ENCODE measurements at places on chromosomes 1 and 21. TPM values are rescaled to one million over a fixed set of nuclear protein-coding genes. Genes with fewer than 3 reads are reported as not detected.

Gene GNAT2
- total RNA-seq = not detected

Gene GPR25
- not detected for total RNA-seq

Gene MNDA
- total RNA-seq = not detected

Gene RAB3B
- total RNA-seq = 4.0 TPM

Gene CHIA
- total RNA-seq = not detected

Gene TENT5C
- 0.23 TPM for total RNA-seq

Gene CSF3R
- total RNA-seq = 2.8 TPM

Gene DCAF6
- total RNA-seq = 34.4 TPM

Gene PRRX1
- 8.9 TPM for total RNA-seq

GRCh38 chr1:25001125-25001915 lies 71.2 kb upstream of the RUNX3 start:
- DNase-seq = no peak

DNA sequence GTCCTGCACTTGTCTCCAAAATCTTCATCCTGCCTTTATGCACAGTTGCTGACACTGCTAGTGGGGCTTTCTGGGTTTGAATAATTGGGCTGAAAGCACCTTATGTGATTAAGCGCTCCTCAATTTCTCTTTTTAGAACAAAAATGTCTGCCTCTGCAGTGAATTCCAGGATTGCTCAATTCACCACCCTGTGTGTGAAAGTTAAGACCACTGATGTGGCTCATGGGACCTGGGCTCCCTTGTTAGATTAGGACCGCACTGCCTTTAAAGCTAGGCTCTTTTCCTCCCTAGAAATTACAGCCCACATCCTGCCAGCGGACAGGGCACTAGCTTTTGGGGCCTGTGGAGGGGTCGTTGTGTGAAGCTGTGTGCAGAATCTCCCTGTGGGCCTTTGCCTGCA lies 18.8 kb downstream of the KIAA1614 start:
- no peak for DNase-seq

DNA sequence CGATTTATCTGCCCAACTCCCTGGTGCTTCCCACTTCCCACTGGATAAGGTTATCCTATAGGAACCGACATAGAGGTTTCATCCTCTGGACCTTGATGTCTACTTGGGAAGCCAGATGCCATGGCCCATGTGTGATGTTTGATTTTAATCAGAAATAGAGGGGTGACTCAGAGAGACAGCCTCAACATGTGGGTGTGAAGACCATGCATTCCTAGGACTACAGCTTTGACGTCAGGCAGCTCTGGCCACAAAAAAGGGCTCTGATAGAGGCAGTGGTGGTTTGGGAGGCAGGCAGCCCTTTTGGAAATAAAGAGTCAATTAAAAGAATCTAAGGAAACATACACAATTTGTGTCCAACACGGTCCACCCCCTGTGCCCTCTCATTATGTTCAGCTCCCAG lies 5.2 kb upstream of the SH2D2A start:
- DNase-seq = no peak

GRCh38 chr1:91022518-91022929 lies 689 bp upstream of the ZNF644 start:
- no peak for DNase-seq

- DNase-seq = no peak
Observed at GRCh38 chr1:100835866-100836842, 58.5 kb downstream of the EXTL2 start.

- no peak for DNase-seq
Observed at GRCh38 chr1:34721646-34722355, 33.0 kb upstream of the GJB5 start.

- no peak for DNase-seq
Observed at GRCh38 chr1:201570886-201571624, 32.1 kb downstream of the NAV1 start.

DNA sequence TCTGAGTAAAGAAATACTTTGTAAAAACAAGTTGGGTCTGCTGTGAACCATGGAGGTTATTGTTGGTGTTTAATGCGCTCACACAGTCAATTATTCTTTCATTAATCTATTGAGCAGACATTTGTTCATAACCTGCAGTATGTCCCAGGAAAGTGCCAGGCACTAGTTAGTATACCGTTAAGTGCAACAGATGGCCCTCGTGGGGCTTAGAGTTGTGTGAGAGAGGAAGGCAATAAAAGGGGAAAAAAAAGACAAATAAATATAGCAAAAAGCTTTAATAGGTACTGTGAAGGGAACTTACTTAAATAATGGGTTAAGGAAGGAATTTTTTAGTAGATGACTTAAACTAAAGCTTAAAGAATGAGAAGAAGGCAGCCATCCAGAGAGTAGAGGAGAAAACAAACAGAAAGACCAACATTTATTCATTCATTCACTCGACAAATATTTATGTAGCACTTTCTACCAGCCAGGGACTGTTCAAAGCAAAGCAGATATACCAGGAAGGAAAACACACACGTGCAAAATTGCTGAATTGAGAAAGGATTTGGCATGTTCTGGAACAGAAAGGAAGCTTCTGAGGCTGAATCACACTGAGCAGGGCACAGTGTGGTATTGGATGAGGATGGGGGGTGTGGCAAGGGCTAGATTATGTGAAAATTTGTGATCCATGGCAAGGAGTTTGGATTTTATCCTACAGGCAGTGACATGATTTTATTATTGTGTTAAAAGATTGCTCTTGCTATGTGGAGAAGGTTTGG lies 296.1 kb upstream of the SGIP1 start:
- DNase-seq = no peak

DNA sequence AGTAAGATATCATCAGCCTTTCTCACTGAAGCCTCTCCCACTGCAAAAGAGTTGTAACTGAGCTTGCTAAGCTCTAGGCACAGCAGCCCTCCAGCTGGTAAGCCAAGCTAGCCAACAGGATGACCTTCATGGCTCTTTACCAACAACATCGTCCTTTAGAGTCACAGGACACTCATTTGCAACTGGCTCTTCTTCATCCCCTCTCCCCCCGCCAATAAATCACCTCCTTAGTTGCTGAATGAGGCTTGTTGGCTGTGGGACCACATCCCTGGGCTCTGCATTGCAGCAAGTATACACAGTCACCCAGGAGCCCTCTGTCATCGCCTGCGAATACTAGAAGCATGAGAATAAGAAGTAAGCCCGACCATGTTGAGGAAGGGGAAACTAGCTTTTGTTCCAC lies 16.0 kb upstream of the ZNF697 start:
- no peak for DNase-seq

DNA sequence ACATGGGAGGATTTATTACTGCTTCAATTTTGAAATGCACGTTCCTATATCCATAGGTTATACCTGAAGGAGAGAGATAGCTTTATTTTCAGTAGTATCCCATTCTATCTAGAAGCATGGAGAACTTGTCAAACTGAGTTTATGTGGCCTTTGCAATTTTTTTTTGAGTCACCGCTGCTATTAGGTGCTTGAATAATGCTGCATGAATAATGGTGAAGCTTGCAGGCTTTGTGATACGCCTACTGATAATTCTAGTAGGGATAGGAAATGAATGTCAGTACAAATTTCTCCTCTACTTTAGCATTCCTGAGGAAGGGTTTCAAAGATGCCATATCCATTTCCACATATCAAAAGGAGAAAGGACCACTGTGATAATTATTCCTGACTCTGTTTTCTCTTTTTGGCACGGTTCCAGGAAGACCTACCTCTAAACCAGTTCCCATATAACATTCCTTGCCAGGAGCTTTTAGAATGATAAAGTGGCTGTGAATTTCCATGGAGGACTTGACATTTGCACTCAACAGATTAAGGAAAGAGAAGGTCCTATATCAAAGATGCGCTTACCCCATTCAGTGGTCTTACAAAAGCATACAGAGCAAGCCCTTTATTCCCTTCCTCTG lies 83.5 kb downstream of the SPATA46 start:
- DNase-seq = no peak

- DNase-seq = no peak
Observed at GRCh38 chr1:109240158-109241152, 8.9 kb upstream of the CELSR2 start.

- no peak for DNase-seq
Observed at GRCh38 chr1:153343811-153344717, 4.6 kb downstream of the PGLYRP4 start.

- DNase-seq = no peak
Observed at GRCh38 chr1:92538048-92538412, 51.3 kb upstream of the GFI1 start.

GRCh38 chr21:46068516-46069079 lies 29.3 kb upstream of the COL6A2 start:
- no peak for DNase-seq

GRCh38 chr1:195597891-195598290 lies 1010.3 kb downstream of the KCNT2 start:
- DNase-seq = no peak

- DNase-seq = no peak
Observed at GRCh38 chr1:230076121-230076520, 9.1 kb downstream of the GALNT2 start.

- DNase-seq = no peak
Observed at GRCh38 chr1:97308131-97308530, 586.5 kb downstream of the PTBP2 start.

- DNase-seq = peak; percentile 79
Observed at GRCh38 chr1:10835822-10836421, 39.5 kb upstream of the CASZ1 start.

DNA sequence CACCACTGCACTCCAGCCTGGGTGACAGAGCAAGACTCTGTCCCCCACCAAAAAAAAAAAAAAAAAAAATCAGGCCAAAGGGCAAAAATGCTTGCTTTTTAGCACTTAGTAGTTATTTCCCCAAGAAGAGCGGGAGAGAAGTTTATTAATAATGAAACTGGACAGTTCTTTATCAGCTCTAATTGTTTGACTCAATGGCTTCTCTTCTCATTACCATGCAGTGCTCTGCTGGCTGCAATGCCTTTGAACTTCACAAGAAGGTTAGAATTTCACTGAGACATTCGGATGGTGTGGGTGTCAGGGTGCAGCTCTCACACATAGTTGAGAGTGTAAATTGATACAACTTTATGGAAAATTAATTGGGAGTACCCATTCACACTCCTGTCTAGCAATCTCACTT lies 63.7 kb downstream of the EDARADD start:
- DNase-seq = no peak

GRCh38 chr1:38213646-38214434 lies 167.2 kb upstream of the POU3F1 start:
- no peak for DNase-seq

DNA sequence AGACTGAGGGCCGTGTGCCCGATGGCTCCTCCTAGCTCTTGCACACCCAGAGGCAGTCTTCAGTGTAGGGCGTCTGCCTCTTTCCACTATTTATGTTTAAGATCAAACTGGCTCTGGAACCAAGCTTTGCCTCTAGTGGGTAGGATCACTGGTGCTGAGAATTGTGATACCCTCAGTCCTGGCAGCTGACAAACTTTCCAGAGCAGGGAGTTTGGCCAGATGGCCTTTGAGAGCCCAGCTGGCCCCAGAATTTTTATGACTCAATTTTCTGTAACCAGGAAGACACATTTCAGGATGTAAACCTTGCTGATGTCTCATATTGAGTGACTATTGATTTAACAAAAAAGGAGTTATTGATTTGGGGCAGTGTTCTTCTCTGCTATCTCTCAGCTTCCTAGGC lies 6.7 kb downstream of the COQ8A start:
- DNase-seq = no peak

- DNase-seq = no peak
Observed at GRCh38 chr1:113178106-113178505, 105.1 kb downstream of the LRIG2 start.

DNA sequence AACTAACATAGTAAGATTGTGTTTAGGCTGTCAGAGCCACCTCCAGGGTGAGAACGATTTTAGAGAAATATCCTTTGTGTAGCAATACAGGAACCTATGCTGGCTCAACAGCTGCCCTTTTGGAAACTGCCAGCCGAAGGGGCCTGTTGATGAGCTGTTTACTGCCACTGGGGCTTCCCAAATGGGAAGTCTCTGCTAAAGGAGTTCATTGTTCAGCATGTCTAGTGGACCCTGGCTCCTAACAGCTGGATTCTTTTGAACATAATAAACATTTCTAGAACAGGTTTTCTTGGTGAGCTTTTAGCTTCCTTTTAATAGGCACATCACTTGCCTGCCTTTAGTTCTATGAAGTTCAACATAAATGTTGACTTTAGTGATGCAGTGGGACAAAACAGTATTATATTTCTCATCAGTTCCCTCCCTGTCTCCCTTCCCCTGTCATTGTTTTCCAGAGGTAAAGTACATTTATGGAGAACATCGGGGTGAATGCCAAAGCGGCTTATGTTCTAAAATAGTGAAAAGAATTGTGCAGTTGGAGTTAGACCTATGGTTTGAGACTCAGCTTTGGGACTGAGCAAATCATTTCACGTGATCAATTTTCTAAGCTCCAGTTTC lies 57.4 kb downstream of the UCK2 start:
- DNase-seq = no peak

DNA sequence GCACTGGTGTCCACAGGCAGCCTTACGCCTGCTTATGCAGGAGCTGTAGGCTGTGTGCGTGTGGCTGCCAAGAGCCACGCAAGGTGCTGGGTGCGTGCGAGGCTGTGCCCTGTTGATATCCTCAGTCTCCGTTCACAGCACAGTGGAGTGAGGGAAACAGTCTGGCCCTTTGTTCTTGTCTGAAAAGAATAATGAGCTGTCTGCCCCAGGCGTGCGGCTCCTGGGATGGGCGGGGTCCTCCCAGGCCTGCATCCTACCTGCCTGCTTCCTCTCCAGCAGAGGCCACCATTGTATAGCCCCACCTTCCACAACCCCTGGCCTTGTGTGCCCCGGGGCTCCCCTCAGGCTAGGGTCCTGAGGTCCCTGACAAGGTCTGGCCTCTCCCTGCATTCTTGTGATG lies 47.0 kb upstream of the KDM4A start:
- no peak for DNase-seq

GRCh38 chr1:16924216-16924918 lies 2.6 kb downstream of the CROCC start:
- no peak for DNase-seq

DNA sequence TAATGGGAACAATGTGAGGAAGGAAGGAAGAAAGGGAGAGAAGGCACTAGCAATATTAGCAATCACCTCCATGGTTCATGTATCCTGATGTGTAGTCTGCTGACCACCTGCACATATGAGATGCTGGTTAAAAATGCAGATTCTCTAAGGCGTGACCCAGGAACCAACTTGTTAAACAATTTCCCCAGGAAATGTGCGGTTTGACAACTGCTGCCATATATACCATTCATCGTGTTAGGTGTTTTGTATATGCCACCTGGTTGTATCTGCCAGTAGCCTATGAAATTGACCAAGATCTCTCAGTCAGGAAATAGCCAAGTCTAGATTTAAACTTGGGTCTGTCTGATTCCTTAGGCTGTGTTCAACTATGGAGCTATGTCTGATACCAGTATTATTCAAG lies 4.1 kb downstream of the SEMA4A start:
- DNase-seq = no peak

Data from mesothelial cell of epicardium (in vitro differentiated cells).